Activated T-helper 17 cell treated with anti-CD3 and anti-CD28 coated beads, Interleukin-2, amount 50 U/mL, for 72 hours (primary cell): ENCODE measurements at places on chromosomes 6 and 20. TPM values are rescaled to one million over a fixed set of nuclear protein-coding genes. Genes with fewer than 3 reads are reported as not detected.

RIPOR3 gene
- total RNA-seq = not detected

OVOL2 gene
- not detected for total RNA-seq

PRSS35 gene
- total RNA-seq = not detected

PRKN gene
- 0.84 TPM for total RNA-seq

ADTRP gene
- total RNA-seq = 81.3 TPM

PKHD1 gene
- 0.24 TPM for total RNA-seq

BCAS1 gene
- not detected for total RNA-seq

UBE2C gene
- total RNA-seq = 209 TPM

OR2J3 gene
- total RNA-seq = not detected

PTCHD4 gene
- total RNA-seq = not detected

GUCA1A gene
- total RNA-seq = 0.22 TPM

KCNK16 gene
- not detected for total RNA-seq

CDC5L gene
- 25.8 TPM for total RNA-seq

SLC17A3 gene
- 0.67 TPM for total RNA-seq

COX4I2 gene
- total RNA-seq = not detected

GNAS-AS1 gene
- total RNA-seq = 1.3 TPM

SLC24A3 gene
- not detected for total RNA-seq

RIPPLY2 gene
- total RNA-seq = not detected

DNA sequence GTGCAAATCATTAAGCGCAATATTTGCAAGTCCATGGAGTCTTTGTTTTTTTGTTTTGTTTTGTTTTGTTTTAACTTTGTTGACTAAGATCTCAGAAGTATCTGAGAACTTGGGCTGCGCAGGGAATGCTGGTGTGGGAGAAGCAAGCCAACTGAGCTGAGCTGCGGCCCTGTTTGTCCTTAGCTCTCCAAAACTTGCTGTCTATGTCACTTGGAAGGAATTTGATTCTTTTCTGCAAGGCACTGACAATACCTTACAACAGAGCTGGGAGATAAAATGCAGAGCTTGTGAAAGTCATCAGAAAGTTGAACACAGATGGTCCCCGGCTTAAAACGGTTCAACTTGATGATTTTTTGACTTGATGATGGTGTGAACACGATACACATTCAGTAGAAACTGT, 5.4 kb downstream of the SLC22A23 start:
- no peak for ATAC-seq

DNA sequence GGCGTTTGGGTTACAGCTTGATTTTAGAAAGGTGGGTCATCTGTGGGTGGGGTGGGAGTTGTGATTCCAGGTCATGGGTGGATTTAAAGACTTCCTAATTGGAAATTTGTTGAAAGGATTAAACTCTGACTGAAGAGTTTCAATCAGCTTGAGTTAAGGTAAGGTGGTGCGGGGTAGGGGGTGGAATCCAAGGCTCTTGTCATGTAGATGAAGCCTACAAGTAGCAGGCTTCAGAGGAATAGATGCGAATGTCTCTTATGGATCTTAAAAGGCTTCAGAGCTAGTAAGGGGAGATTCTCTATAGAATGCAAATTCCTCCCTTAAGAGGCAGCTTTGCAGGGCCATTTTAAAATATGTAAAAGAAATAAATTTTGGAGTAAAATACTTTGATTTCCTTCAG, 645.3 kb downstream of the FRK start:
- ATAC-seq = no peak

DNA sequence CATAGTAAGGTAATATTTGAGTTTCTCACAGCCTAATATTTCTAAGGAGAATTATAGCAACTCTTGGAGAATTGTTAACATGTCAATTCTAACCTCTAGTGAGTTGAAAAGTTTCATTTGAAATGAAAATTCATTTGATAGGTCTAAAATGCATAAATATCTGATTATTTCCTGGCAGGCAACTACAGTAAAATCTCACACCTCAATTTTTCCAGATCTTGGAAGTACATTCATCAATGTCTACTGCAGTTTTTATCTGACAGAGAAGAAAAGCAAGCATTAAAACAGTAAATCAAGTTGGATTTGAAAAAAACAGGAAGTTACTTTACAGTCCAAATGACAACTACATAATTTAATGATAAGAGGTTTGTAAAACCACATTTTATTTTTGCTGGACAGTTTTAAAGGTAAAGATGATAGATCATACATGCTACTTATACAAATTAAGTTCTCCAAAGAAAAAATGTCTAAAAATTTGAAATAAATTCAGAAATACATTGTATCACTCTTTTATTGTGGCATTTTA, 631.3 kb downstream of the EYS start:
- ATAC-seq = no peak

- ATAC-seq = no peak
Observed at GRCh38 chr20:59515013-59515905, 89.1 kb upstream of the PHACTR3 start.

DNA sequence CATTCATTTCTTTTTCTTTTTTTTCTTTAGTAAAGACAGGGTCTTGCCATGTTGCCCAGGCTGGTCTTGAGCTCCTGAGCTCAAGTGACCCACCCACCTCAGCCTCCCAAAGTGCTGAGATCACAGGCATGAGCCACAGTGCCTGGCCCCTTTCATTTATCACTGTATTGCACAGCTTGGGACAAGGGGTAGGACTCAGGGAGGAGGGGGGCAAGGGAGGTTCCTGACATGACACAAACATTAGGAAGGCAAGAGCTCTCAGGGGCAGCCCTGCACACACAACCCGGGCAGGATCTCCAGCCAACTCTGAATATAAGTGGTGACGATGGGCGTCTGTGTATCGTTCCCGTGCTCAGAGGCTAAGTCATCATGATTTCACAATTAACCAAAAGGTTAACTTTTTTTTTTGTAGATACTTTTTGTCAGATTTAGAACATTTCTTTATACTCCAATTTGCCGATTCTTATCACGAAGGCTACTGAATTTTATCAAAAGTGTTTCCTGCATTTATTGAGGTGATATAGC, 19.9 kb downstream of the SLC2A4RG start:
- ATAC-seq = no peak

DNA sequence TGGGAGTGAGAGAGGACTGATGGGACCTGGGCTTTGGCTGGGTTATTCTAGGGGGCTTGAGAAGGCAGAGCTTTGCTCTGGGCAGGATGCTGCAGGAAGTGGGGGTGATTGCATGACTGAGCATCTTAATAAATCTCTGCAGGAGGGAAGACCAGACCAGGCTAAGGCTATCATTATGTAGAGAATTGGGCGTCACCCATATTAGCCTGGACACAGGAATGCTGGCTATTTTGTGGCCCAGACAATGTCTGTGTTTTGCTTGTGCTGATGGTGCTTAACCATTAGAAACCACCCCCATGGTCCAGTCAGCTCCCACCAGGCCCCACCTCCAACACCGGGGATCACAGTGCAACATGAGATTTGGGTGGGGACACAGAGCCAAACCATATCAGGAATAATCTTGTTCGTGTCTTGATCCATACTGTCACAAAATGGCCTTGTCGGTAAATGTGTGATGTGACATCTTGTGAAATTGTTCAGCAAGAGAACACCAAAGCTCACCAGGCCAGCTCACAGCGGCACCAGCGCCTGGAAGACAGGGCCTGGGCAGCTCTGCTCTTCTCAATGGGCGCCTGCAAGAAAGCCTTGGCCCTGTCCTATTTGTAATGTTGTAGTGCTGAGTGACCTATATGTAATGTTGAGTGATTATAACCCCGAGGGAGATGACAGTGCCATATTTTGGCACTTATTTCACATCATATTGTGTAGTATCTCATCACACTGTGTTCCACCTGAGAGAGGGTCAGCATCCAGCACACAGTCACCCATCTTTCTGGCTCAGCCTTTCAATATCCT, 211.8 kb downstream of the QKI start:
- ATAC-seq = no peak

DNA sequence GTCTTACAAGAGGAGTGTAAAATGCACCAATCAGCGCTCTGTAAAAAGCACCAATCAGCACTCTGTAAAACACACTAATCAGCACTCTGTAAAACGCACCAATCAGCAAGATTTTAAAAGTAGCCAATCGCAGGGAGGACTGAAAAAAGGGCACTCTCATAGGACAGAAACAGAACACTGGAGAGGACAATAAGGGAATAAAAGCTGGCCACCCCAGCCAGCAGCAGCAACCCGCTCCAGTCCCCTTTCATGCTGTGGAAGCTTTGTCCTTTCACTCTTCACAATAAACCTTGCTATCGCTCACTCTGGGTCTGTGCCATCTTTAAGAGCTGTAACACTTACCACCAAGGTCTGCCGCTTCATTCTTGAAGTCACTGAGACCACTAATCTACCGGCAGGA, 1.7 kb upstream of the AIG1 start:
- no peak for ATAC-seq

- ATAC-seq = peak; percentile 97
Observed at GRCh38 chr6:109373762-109374161, 8.5 kb downstream of the CD164 start.

DNA sequence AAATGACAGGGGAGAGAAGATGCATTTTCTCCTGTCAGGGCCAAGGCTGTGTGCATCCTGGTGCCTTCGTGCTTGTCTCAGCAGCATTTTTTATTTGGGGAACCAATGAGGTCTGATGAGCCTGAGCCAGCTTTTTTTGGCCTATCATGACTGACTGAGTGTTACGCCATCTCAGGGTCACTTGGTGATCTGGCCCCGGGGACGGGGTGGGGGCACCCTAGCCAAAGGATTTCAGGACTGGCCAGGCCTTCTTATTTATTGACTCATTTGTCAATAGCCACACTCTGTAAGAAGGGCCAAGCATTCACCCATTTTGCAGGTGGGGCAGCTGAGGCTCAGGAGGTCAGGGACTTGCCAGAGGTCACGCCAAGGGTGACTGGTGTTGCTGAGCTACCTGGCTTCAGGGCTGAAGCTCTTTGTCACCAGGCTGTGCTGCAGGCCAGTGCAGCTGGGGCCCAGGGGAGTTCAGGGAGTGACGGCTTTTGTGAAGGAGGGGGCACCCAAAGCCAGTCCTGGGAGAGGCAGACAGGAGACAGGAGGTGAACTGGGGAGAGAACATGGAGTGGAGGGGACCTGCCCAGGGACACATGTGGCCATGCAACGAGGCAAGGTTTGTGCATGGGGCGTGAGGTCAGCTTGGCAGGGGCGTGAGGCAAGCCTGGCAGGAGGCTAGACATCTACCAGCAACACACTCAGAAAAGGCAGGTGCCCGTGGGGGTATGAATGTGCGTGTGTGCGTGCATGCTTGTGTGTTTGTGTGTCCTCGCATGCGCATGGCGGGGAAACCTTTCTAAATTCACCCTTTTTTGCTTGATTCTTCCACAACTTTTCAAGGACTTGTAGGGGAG, 31.1 kb downstream of the VSTM2L start:
- ATAC-seq = no peak

- no peak for ATAC-seq
Observed at GRCh38 chr6:143233554-143234285, 173.0 kb downstream of the AIG1 start.

- no peak for ATAC-seq
Observed at GRCh38 chr20:33345342-33345741, 56.0 kb downstream of the CDK5RAP1 start.

- ATAC-seq = no peak
Observed at GRCh38 chr6:154394571-154394970, 38.0 kb upstream of the IPCEF1 start.

- ATAC-seq = peak; percentile 49
Observed at GRCh38 chr20:62571669-62572344, 70.5 kb upstream of the SLCO4A1 start.

- no peak for ATAC-seq
Observed at GRCh38 chr6:33279971-33280511, 3.1 kb downstream of the B3GALT4 start.

- no peak for ATAC-seq
Observed at GRCh38 chr6:31844507-31844906, 17.0 kb downstream of the HSPA1B start.

- no peak for ATAC-seq
Observed at GRCh38 chr6:169163411-169163901, 90.2 kb downstream of the THBS2 start.

- ATAC-seq = peak; percentile 94
Observed at GRCh38 chr6:11224252-11224965, 8.1 kb downstream of the NEDD9 start.

DNA sequence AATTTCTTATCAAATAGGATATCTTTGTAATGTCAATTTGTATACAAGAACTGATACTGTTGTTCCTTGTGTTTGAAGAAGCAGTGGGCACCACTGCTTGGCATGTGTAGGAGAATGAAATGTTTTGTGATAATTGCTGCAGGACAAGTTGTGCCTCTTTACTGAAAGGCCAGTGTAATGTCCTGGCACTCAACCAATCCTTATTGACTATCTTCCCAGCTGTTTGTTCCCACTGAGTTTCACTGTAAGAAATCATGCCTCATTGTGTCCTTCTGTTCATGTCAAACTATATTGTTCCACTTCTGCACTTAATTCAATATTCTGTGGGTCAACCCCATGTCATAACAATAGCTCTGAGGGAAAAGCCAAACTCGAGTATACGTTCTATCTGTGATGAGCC, 136.1 kb upstream of the FAM83B start:
- ATAC-seq = no peak

GRCh38 chr20:11429889-11430519, 487.7 kb upstream of the BTBD3 start:
- no peak for ATAC-seq

GRCh38 chr6:131900231-131900630, 50.9 kb downstream of the CCN2 start:
- ATAC-seq = no peak

GRCh38 chr20:53660078-53660909, 66.7 kb upstream of the ZNF217 start:
- peak; percentile 40 for ATAC-seq

- no peak for ATAC-seq
Observed at GRCh38 chr20:22248051-22248667, 336.2 kb downstream of the FOXA2 start.

DNA sequence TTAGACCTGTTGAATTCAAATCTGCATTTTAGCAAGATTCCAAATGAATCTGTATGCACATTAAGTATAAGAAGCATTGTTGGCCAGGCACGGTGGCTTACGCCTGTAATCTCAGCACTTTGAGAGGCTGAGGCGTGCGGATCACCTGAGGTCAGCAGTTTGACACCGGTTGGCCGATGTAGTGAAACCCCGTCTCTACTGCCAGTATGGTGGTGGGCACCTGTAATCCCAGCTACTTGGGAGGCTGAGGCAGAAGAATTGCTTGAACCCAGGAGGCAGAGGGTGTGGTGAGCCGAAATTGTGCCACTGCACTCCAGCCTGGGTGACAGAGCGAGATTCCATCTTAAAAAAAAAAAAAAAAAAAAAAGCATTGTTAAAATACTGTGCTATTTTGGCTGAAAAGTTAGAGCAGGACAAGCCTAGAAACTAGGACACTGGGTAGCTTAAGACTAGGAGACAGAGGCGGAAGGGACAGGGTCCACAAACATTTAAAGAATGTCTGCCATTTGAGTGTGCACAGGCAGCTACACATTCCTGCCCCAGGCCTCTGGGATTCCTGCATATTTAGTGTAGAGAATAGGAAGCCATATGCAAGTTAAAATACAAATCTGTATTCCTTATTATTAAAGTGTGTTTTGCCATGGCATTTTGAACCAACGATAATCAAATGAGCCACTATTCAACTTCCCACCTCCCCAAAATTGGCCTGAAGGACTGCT, 45.1 kb upstream of the EEF1A1 start:
- ATAC-seq = no peak

DNA sequence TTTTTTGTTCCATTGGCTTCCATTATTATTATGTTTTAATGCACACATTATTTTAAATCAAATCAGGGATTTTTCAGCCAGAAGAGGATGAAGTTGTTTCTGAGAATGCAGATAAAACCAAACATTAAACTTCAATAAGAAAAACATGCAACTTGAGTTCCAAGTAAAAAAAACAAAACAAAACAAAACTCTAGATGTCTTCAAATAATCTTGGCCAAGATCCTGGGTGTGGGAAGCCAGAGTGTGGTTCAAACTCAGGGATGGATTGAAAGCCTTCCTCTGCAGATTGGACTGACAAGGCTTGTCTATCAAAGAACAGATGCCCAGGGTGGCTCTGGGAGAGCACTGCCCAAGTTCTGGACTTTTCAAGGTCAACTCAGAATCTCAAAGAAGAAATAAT, 134.1 kb downstream of the LCA5 start:
- ATAC-seq = no peak
